AG20443 (cell line): ENCODE measurements at places on chromosomes 5 and 9.

- DNase-seq, result no peak
Measured at GRCh38 chr5:138622051-138622450, 46.9 kb upstream of the HSPA9 start.

DNA sequence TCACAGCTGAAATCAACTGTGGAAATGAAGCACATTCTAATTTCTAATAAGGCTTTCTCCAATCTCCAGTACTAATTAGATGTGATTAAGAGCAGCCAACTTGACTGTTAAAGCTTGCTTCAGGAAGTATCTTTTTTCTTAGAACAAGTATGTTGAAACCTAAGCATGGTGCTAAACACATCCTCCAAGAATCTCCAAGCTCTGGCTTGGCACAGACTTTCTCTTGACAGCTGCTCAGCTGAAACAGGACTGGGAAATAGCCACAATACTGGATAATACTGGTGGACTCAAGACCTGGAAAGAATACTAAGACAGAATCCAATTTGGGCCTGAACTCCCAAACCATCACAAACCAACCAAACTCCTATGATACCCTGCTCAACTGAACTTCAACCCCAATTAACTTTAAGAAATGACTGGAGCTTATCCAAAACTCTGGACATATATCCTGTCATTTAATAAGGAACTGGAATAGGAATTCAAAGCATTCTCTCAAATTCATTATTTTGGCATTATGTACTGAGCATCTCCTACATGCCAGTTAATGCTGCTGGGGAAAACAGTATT lies 16.2 kb downstream of the PRKAA1 start:
- DNase-seq, result peak; percentile 55

DNA sequence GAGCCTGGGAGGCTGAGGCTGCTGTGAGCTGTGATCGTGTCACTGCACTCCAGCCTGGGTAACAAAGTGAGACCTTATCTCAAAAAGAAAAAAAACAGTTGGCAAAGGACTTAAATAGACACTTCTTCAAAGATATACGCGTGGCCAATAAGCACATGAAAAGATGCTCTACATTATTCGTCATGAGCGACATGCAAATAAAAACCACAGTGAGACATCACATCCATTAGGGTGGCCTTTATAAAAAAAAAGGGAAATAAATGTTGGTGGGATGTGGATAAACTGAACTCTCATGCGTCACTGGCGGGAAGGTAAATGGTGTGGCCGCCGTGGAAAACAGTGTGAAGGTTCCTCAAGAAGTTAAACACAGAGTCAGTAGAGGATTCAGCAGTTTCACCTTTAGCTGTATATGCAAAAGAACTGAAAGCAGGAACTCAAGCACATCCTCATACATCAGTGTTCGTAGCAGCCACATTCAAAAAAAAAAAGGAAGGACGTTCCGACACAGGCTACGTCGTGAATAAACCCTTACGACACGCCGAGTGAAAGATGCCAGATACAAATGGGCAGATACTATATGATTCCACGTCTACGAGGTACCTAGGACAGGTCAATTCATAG lies 24.5 kb upstream of the NRARP start:
- DNase-seq, result no peak

DNA sequence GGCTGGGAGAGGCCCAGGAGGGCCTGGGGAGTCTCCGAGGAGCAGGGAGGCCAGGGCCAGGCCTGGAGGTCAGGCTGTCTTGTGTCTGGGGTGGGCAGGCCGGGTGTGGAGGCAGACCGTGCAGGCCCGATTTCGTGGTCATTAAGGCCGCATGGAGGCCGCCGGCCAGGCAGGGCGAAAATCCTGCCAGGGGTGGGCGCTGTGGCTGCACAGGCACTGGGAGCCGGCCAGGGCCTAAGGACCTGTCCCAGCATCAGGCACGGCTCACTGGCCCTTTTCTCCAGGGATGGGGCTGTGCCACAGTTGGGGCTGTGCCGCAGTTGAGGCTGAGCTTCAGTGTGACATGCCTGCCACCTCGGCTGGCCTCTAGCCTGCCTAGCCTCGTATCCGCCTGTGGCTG lies 35.9 kb downstream of the ASS1 start:
- DNase-seq, result no peak

DNA sequence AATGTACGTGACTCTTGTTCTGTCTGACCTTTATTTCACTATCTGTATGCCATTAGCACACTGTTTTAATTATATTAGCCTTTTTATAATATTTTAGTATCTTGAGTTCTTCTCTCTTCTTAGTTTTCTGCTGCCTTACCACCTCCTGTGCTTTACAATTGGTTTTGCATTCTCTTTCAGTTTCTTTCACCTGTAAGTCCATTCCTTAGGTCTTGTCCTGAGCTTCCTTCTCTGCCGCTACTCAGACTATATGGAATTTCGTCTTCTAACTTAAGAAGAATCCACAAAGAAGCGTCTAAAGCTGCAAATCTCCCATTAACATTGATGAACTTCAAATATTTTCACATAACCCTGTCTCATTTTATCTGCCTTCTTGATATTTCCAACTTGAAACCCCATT lies 642.9 kb downstream of the MAT2B start:
- DNase-seq, result no peak
